Stimulated activated CD4-positive, alpha-beta T cell treated with anti-CD3 and anti-CD28 coated beads, Interleukin-4, amount 100 ng/mL, for 1 hour (primary cell): ENCODE measurements at places on chromosomes 5 and 9.

GRCh38 chr5:50963971-50964745 lies 297.7 kb downstream of the PARP8 start:
- no peak for DNase-seq

DNA sequence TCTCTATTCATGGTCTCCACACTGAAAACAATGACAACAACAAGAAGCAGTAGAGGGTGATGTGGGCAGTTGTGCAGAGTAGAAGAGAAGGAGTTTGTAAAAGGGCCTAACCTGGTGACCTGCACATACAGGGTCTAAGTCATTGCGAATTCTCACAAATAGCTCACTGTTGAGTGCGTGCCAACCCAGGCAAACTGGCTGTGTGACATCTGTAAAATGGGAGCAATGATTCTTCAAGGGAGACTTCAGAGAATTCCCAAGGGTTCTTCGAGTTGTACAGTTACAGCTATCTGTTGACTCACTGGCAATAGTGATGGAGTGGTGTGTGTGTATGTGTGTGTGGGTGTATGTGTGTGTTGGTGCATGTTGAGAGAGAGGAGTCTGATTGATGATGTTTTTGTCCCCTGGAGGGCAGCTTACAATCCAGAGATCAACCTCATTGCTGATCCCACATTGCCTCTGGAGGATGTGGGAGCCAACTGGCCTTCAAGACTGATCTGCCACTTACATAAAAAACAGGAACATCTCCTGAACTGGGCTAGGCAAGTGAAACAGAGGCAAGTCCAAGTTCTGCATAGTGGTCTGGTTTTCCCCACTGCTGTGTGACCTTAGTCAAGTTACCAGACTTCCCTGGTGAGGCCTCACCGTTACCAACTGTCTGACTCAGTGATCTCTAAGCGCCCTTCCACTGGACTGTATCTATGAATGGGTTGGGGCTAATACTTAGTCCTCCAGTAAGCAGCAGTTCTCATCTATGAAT lies 3.2 kb downstream of the FAT2 start:
- DNase-seq: no peak

- DNase-seq: no peak
Measured at GRCh38 chr5:171615705-171616640, 169.6 kb upstream of the SMIM23 start.

DNA sequence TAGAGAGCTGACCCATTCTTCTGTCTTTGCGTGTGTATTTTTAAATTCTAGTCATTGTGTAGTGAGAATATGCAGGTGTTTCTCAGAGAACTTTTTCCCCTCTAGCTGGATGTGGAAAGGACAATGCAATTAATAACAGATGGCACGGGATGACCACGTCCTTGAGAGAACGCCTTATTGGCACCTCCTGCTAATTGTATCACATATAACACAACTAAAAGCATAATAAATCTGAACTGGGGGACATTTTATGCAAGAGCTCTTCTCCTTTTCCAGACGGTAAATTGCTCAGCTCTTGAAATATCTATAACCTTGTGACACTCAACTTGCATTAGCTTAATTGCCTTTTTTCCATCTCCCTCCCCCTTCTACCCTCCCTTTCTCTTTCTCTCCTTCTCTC lies 62.9 kb upstream of the IZUMO3 start:
- no peak for DNase-seq

GRCh38 chr5:36301858-36302603 lies at the start of gene RANBP3L:
TSS of gene RANBP3L (minus strand) at chr5:36301902. CDS start at chr5:36301416, 486 bp downstream.
- no peak for DNase-seq

- no peak for DNase-seq
Measured at GRCh38 chr5:42522783-42523182, 99.5 kb downstream of the GHR start.

- no peak for DNase-seq
Measured at GRCh38 chr5:72107131-72107900, at the start of gene MAP1B. TSS of gene MAP1B (plus strand) at chr5:72107475. CDS start at chr5:72107532, 57 bp downstream.

DNA sequence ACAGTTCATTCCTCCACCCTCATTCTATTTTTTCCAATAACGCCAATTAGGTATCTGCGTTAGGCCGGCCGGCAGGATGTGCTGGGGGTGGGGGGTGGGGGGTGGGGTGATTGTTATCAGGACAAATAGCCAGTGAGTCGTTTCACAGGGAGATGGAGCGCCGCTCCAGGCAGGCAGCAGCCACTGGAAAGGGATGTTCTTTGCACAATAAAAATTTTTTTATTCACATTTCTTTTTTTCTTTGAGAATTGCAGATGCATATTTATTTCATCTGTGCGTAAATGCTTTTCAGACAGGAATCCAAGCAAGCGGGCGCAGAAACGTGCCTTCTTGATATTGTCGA lies 4.1 kb downstream of the LMX1B start:
- no peak for DNase-seq

- DNase-seq: no peak
Measured at GRCh38 chr5:52521236-52521635, 266.5 kb upstream of the ITGA1 start.

GRCh38 chr9:134641990-134642384 lies 384 bp downstream of the COL5A1 start:
- DNase-seq: no peak

- peak; percentile 9 for DNase-seq
Measured at GRCh38 chr5:135246923-135247795, 151.9 kb downstream of the MACROH2A1 start.

GRCh38 chr5:83440826-83441225 lies 30.7 kb upstream of the VCAN start:
- no peak for DNase-seq

DNA sequence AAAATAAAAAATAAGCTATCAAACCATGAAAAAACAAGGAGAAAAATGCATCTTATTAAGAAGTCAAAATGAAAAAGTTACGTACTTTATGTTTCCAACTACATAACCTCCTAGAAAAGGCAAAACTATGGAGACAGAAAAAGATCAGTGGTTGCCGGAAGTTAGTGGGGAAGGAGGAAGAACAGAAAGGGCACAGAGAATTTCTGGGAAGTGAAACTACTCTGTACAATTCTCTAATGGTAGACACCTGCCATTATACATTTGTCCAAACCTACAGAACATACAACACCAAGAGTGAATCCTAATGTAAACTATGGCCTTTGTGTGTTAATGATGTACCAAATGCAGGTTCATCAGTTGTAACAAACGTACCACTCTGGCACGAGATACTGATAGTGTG lies 25.3 kb downstream of the SMU1 start:
- DNase-seq: no peak
